ENCODE measurements at places on chromosomes 1 and 21.

- no peak for ATAC-seq
These were observed 135.7 kb upstream of the ZC3H12A start for GRCh38 chr1:37338658-37339057.

DNA sequence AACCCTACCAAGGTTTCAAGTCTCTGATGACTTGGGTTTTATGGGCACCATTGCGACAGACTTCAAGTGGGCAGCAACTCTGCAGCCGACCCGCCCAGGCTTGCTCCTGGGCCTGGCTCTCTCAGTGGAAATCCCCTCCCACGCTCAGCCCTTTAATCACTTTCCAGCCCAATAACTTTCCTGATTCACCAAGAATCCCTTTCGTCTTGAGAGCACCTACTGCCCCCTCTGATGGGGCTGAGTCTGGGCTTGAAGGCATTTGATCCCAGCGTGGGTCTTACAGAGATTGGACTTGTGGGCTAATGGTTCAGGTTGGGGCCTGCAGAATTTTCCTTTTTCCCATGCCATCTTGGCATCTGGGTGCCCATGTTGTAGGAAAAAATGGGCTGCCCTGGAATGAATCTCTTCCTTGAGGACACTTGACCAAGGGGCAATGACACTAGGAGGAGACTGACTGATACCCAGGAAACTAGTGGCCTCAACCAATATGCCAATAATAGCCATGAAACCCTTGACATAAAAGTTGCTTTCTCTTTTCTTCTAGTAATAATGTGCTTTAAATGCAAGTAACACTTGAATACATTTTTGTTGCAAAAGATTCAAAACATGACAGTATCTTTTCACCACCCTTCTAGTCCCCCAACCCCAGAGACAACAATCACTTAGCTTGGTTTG is 7.8 kb upstream of the PHLDA3 start:
- ATAC-seq = no peak

GRCh38 chr21:28066076-28066475 is 926.6 kb downstream of the LTN1 start:
- ATAC-seq = no peak

- peak; percentile 9 for ATAC-seq
These were observed 106.5 kb upstream of the EDEM3 start for GRCh38 chr1:184860985-184861754.

GRCh38 chr1:245087723-245088122 is 67.1 kb upstream of the KIF26B start:
- ATAC-seq = no peak

GRCh38 chr1:87515781-87516180 is 187.1 kb downstream of the LMO4 start:
- no peak for ATAC-seq

DNA sequence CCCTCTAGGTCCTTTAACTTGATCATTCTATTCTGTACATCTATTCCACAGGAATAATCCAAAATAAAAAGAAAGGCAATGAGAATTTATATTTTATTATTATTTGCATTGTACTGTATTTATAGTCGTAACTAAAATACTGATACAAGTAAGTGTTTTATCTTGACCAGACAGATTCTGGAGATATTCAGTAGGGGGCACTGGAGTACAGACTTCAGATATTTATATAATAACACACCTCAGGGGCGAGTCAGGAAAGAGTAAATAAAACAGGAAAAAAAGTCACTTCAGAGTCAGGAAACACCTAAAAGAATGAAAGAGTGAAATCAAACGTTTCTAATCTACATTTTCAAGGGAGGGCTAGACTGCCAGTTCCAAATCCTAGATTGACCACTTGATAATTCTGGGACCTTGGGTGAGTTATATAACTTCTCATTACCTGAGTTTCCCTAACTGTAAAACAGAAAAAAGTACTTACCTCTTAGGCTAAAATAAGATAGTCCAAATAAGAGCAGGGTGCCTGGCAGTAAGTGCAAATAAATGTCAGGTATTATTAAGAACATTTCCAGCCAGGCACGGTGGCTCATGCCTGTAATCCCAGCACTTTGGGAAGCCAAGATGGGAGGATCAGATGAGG is 31.1 kb upstream of the MTF1 start:
- ATAC-seq = peak; percentile 84

DNA sequence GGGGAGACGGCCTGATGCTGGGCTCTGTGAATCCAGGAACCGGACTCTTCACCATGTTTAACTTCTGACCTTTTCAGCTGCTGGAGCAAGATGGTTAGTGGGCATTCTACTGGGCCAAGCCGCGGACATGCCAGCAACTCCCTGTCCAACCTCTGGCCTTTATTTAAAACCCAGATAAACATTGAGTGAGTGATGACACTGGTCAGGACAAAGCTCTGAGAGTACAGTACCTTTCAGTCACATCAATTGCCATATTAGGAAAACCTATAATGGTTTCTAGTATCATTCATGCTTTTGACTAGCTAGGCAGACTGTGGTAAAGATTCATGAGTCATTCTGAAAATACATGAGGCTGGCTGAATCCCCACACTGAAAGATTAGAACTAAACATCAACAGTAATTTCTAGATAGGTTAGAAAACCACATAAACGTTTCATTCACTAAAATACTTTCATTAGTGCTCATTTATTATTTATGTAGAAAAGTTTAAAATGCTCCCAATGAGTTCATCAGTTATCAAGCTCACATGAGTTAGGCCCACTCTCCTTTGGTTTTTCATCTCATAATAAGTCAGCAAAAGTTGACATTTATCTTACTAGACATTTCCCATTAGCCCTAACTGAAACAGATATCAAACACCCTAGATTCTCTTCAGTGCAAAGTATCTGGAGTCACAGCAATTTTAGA is 7.1 kb upstream of the ACTA1 start:
- ATAC-seq = peak; percentile 64

- ATAC-seq = no peak
These were observed 10.9 kb upstream of the ARID1A start for GRCh38 chr1:26684763-26685508.

- ATAC-seq = no peak
These were observed 7.6 kb upstream of the SLAMF9 start for GRCh38 chr1:159961636-159962035.

DNA sequence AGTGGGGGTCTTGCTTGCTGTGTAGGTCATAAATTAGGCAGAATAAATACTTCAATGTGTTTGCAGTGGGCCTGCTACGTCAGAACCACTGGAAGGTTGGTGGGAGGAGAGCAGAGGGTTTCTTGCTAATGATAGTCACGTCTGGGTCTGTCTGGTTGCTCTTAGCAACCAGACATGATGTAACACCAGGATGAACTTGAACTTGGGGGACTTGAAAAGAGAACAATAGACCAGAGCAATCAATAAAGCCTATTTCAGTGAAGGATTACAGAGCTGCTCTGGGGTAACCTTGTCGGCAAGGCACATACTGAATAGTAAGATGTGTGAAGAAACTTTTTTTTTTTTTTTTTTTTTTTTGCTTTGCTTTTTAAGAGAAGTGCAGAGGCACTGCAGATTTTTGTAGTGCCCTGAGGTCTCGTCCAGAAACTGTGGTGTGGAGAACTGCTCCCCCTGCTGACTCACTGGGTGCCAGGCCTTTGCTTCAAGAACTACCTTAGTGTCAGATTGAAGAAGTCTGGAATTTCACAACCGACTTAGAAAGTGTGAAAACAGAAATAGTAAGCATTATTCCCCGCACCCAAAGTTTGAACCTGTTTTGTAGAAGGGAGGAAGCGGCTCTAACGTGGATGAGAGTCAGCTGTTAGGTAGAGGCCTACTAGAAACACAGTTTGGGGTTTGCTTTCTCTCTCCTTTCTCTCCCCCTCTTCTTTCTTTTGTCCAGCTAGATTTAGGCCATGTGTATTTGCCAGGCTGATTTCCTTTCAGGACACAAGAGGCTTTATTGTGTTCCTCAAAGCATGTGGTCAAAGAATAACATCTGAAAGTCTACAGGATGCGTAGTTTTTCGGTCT is 271.6 kb downstream of the TM2D1 start:
- peak; percentile 97 for ATAC-seq

DNA sequence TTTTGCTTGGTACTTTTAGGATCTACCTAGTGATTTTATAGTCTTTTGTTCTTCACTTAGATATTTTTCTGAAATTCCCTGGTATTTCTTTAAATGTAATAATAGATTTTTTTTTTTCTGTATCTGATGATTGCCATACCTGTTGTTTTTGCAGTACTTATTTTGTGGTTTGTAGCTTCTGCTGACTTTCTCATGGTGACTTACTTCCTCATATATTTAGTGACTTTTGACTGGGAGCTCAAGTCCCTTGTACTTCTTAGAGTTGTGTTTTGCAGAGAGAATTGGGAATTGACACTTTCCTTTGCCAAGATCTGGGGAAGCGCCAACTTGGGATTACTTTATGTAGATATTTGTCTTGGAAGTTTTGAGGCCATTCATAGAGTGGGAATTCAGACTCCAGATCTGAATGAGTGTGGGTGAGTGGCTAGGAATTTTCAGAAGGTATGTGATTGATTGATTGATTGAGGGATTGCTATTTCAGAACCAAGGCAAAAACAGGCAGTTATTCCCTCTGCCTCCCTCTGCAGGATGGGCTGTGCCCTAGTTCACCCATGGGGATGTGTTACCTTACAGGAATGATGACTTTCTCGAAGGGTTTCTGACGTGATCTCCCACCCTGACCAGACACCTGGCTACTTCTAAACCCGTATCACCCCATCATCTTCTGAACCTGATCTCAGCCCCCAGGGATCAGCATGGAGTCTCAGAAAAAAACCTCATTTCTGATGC is 219.5 kb downstream of the URB2 start:
- no peak for ATAC-seq

DNA sequence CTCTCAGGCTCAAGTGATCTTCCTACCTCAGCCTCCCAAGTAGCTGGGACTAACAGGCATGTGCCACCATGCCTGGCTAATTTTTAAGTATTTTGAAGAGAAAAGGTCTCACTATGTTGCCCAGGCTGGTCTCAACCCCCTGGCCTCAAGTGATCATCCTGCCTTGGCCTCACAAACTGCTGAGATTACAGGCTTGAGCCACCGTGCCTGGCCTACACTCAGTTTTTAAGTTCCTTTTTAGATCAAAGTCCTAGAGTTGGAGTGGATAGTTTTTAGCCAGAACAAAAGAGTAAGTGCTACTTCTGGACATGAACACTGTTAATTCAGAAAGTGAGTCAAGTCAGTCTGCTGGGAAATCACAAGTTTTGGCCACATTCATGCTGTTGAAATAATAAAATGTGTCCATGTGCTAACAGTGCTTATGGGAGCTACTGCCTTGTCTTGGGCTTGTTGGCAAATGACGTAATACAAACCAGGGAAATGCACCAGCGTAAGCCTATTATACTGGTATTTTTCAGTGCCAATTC is 84.2 kb downstream of the NDUFS5 start:
- peak; percentile 69 for ATAC-seq

DNA sequence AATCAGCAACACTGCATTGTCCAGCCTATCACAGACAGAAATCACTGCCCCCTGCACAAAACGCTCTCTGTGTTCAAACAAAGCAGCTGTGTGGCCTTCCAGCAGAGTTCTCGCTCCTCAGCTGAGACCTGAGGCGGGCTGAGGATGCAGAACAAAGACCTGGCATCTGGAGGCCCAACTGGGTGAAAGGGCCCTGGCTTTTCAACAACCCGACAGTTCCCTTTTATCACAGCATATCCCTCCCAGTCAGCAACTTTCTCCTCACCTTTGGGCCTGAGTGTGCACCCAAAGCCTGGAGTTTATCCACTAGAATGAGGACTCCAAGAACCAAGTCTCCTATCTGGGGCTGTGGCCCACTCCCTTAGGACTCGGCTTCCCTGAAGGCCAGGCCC is 42.6 kb upstream of the A3GALT2 start:
- no peak for ATAC-seq

- ATAC-seq = no peak
These were observed 39.7 kb upstream of the KCNA3 start for GRCh38 chr1:110714374-110714995.

GRCh38 chr1:3651930-3652547 is at the start of gene TP73:
TSS of gene TP73 (plus strand) at chr1:3652516. CDS start at chr1:3682366, 29,850 bp downstream.
- peak; percentile 13 for ATAC-seq

DNA sequence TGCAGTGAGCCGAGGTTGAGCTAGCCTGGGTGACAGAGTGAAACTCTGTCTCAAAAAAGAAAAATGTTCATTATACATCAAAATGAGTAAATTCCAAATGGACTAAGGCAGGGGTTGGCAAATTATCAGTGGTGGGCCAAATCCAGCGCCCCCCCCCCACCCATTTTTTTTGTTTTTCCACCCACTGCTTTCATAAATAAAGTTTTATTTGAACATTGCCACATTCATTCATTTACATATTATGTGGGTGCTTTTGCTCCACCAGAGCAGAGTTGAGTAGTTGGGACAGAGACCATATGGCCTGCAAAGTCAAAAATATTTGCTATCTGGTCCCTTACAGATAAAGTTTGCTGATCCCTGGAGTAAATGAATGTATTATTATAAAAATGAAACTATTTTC is 99.4 kb downstream of the ZMYM4 start:
- no peak for ATAC-seq

GRCh38 chr1:117895482-117896114 is 33.8 kb downstream of the GDAP2 start:
- ATAC-seq = peak; percentile 91

GRCh38 chr1:44213222-44214112 is at the start of gene DMAP1:
TSS of gene DMAP1 (plus strand) at chr1:44213471. CDS start at chr1:44213754, 283 bp downstream.
- ATAC-seq = peak; percentile 92

- ATAC-seq = peak; percentile 34
These were observed 27.0 kb downstream of the TTC39A start for GRCh38 chr1:51303315-51303714.

GRCh38 chr1:67564193-67564592 is 120.8 kb upstream of the GADD45A start:
- no peak for ATAC-seq

GRCh38 chr1:151705753-151706463 is 10.7 kb downstream of the CELF3 start:
- ATAC-seq = no peak

GRCh38 chr1:234686035-234686434 is 76.1 kb upstream of the IRF2BP2 start:
- ATAC-seq = no peak

DNA sequence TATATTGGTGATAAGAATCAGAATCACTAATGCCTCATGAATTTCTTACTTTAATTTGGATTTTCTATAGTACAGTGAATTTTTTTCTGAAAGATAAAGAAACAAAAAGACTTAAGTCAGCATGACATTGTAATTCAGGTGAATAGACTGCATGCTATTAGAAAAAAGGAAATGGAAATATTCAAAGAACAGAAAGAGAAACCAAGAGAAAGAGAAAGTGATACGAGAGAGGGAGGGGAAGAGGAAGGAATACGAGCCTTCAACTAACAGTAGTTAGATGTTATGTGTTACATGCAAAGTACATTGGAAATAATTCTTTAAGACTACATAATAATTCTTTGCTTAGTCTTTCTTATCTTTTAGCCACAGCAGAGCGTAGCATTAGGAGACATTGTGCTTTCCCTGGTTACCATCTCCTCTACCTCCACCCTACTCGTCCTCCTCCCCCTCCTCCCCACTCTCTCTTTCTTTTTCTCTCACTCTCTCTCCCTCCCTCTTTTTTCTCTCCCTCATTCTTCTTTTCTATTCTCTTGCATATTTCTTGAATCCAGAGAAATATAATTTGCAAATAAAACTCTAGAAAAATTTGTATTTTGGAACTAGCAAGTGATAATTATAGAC is 46.4 kb upstream of the ADGRL4 start:
- no peak for ATAC-seq

GRCh38 chr1:152954436-152954835 is 7.4 kb downstream of the SPRR5 start:
- no peak for ATAC-seq

- no peak for ATAC-seq
These were observed 1.5 kb downstream of the TTC34 start for GRCh38 chr1:2799811-2800663.

Measured in SK-N-SH treated with all-trans-retinoic acid at 6 μM for 48 hours (cell line).